ENCODE measurements at places on chromosomes 6 and 20. TPM values are rescaled to one million over a fixed set of nuclear protein-coding genes. Genes with fewer than 3 reads are reported as not detected.

GRCh38 chr6:137056121-137056880 is 11.5 kb upstream of the IL20RA start:
- DNase-seq: no peak
- H3K36me3 ChIP-seq: no peaks in the 10 kb centered on the region
- no peak overlapping the region for H3K4me3 ChIP-seq
- H3K4me1 ChIP-seq: no peaks in the 10 kb centered on the region

GRCh38 chr6:35267446-35267845 is 7.9 kb downstream of the ZNF76 start:
- H3K36me3 ChIP-seq: no peaks in the 10 kb centered on the region
- H3K4me1 ChIP-seq: no peaks in the 10 kb centered on the region
- no peak overlapping the region for H3K27ac ChIP-seq
- H3K27me3 ChIP-seq: no peaks in the 10 kb centered on the region

DNA sequence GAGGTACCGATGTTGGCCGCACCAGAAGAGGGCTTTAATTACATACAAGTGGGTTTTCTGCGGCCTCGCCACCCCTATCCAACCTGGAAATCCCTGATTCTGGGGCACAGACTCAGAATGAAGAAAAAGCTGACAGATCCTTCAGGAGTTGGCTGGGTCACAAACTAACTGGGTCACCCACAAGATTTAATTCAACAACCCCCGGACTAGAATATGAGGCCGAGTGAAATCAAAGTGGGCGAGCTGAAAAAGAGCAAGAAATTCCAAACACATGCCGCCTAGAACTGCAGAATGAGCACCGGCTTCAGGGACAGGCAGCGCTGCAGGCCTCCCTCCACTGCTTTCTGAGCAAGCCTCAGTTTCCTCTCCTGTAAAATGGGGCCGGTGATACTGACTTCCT is 30.0 kb downstream of the GRM4 start:
- no peak for DNase-seq
- H3K36me3 ChIP-seq: no peaks in the 10 kb centered on the region
- H3K27me3 ChIP-seq: no peaks in the 10 kb centered on the region
- H3K27ac ChIP-seq: no peak overlapping the region

- H3K27ac ChIP-seq: no peak overlapping the region
- no peak overlapping the region for H3K4me3 ChIP-seq
- H3K36me3 ChIP-seq: no peaks in the 10 kb centered on the region
- no peaks in the 10 kb centered on the region for H3K27me3 ChIP-seq
- DNase-seq: no peak
- H3K4me1 ChIP-seq: no peaks in the 10 kb centered on the region
Observed at GRCh38 chr20:10812759-10813327, 139.0 kb upstream of the JAG1 start.

- H3K27ac ChIP-seq: no peak overlapping the region
- no peaks in the 10 kb centered on the region for H3K27me3 ChIP-seq
- H3K4me3 ChIP-seq: no peak overlapping the region
- H3K4me1 ChIP-seq: no peaks in the 10 kb centered on the region
Observed at GRCh38 chr6:150458579-150458978, 89.8 kb downstream of the IYD start.

The WFDC12 gene
- total RNA-seq: not detected

The MDC1 gene
- total RNA-seq: 6.7 TPM

DNA sequence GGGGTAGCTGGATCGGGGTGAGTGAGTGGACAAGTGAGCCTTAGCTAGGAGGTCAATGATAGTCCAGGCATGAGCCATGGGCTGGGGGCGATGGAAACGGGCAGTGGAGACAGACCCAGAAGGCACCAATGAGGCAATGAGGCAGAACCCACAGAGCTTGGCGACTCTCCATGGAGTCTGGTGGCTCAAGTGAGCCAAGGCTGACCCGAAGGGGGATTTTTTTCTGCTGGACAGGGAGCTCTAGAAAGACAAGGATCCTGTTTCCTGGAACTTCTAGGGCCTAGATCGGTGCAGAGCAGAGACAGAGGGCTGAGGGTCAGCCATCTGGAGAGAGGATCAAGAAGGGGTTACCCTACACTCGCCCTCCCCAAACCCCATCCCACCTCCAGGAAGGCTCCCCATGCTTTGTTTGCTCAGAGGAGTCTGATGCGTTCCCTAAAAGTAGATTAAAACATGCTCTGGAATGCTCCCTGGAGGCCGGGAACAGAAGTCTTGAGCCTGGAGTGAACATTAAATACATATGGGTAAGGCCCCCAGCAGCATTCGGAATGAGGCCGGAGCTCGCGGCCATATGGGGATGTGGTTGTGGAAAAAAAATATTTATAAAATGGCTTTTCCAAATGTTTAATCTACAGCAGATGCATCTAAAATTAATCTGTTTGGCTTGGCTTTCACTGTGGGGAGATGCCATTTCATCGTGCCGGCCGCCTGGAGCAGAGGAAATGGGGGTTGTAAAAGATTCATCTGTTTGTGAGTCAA is 237.8 kb upstream of the PMEPA1 start:
- H3K4me1 ChIP-seq: no peaks in the 10 kb centered on the region
- H3K27me3 ChIP-seq: no peaks in the 10 kb centered on the region
- no peak overlapping the region for H3K27ac ChIP-seq
- DNase-seq: no peak
- H3K36me3 ChIP-seq: no peaks in the 10 kb centered on the region

- no peaks in the 10 kb centered on the region for H3K27me3 ChIP-seq
- no peak for DNase-seq
- H3K27ac ChIP-seq: no peak overlapping the region
- no peaks in the 10 kb centered on the region for H3K36me3 ChIP-seq
- H3K4me3 ChIP-seq: no peak overlapping the region
- H3K4me1 ChIP-seq: peaks cover 15% of the 10 kb centered on the region
Observed at GRCh38 chr20:50758469-50758868, 27.1 kb downstream of the PARD6B start.

The LY6G6D gene
- total RNA-seq: not detected

GRCh38 chr20:48262955-48263354 is 477.7 kb upstream of the SULF2 start:
- no peak overlapping the region for H3K4me3 ChIP-seq
- no peak for DNase-seq
- no peaks in the 10 kb centered on the region for H3K36me3 ChIP-seq
- no peaks in the 10 kb centered on the region for H3K4me1 ChIP-seq
- H3K27ac ChIP-seq: no peak overlapping the region

The MUCL3 gene
- total RNA-seq: not detected

The HLA-DRA gene
- total RNA-seq: 57.5 TPM

GRCh38 chr20:2295886-2296515 is at the start of gene TGM3:
Gene TGM3 (plus strand): TSS chr20:2296001. CDS start chr20:2296064, 63 bp downstream.
- H3K4me3 ChIP-seq: no peak within 1 kb of the TSS
- H3K36me3 ChIP-seq: no peaks in the 10 kb centered on the region
- H3K27ac ChIP-seq: no peak within 1 kb of the TSS
- no peaks in the 10 kb centered on the region for H3K4me1 ChIP-seq
- no peaks in the 10 kb centered on the region for H3K27me3 ChIP-seq

DNA sequence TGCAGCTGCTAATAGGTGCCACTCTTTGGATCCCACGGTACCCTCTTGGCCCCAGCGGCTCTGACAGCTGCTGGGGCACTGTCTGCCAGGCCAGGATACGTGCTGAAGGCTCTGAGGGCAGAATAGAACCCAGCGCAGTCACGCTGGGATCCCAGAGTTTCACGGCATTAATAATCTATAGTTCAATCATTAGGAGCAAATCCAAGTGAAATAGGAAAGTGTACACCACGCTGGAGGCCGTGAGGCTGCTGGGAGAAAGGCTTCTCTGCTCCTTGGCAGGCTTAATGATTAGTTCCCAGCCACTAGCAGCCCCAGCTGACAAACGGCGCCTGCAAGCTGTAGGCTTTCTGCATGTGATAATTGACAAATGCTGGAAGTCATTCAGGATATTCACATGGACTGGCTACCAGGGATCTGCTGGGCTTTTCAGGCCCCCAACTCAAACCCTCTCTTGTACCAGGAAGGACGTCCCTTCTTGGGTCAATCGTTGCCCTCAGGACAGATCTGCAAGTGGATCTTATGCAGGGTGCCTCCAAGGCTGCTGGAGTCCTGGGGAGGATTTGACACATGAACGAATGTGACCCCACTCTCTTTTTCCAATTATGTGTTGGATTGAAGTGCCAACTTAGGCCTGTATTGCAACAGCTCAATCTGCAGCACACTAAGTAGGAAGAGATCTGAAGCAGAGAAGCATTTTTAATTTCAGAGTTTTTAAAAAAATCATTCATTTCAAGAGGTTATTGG is 50.1 kb upstream of the INSM1 start:
- no peak overlapping the region for H3K4me3 ChIP-seq
- no peak for DNase-seq
- H3K4me1 ChIP-seq: no peaks in the 10 kb centered on the region
- H3K27me3 ChIP-seq: no peaks in the 10 kb centered on the region
- H3K27ac ChIP-seq: no peak overlapping the region
- H3K36me3 ChIP-seq: no peaks in the 10 kb centered on the region

The ULBP3 gene
- 2.0 TPM for total RNA-seq

GRCh38 chr20:33554914-33555420 is 65.1 kb downstream of the CBFA2T2 start:
- peak overlapping the region; percentile 17 for H3K27ac ChIP-seq
- peaks cover 4% of the 10 kb centered on the region for H3K4me1 ChIP-seq
- no peaks in the 10 kb centered on the region for H3K27me3 ChIP-seq

The KCNQ5 gene
- total RNA-seq: not detected

GRCh38 chr6:127120787-127121636 is 2.5 kb downstream of the RSPO3 start:
- peak overlapping the region; percentile 50 for H3K4me3 ChIP-seq
- peaks cover 30% of the 10 kb centered on the region for H3K4me1 ChIP-seq
- H3K27me3 ChIP-seq: peaks cover 6% of the 10 kb centered on the region
- DNase-seq: peak; percentile 74
- H3K36me3 ChIP-seq: no peaks in the 10 kb centered on the region
- no peak overlapping the region for H3K27ac ChIP-seq

DNA sequence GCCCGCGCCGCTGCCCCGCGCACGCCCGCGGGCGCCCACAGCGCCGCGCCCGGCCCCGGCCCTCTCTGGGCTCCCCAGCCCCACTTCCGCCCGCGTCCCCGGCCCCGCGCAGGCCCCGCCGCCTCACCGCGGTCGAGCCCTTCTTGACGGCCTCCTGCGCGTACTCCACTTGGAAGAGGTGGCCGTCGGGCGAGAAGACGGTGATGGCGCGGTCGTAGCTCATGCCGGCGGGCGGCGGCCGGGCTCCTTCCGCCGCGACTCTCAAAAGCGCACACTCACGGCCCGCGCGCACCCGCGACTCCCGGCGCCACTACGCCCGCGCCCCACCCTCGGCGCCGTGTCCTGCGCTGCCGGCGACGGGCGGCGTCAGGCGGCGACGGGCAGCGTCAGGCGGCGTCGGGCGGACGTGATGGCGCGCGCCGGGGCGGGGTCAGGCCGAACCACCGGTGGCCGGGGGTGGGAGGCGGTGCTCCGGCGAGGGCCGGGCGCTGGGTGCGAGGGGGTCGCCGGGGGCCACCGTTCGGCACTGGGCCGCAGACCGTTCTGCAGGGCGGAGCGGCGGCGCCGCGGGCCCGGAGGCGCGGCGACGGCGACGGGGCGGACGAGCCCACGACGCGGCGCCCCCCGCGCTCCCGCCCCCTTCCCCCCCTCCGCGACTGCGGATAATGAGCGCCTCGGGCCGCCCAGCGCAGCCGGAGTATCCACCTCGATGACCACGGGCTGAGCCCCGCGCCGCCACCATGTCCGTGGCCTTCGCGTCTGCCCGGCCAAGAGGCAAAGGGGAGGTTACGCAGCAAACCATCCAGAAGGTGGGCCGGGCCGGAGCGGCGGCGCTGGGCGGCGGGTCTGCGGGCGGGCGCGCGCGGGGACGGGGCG is at the start of the genes PSMA7 and SS18L1:
Gene PSMA7 (minus strand): TSS at position 314 of the 876 bp plus-strand sequence. CDS start 91 bp downstream, at position 223.
Gene SS18L1 (plus strand): TSS at position 689 of the 876 bp plus-strand sequence. CDS start 52 bp downstream, at position 741.
- H3K27ac ChIP-seq: peak within 1 kb of the TSS; percentile 89
- no peaks in the 10 kb centered on the region for H3K4me1 ChIP-seq
- peaks cover 26% of the 10 kb centered on the region for H3K36me3 ChIP-seq
- peak; percentile 86 for DNase-seq

Data from right atrium auricular region (tissue), 2 donors.